Left ventricle myocardium inferior (tissue), 1 donor: ENCODE measurements at places on chromosomes 12 and 14.

GRCh38 chr14:88852632-88853031 lies 28.2 kb downstream of the TTC8 start:
- no peak for DNase-seq

DNA sequence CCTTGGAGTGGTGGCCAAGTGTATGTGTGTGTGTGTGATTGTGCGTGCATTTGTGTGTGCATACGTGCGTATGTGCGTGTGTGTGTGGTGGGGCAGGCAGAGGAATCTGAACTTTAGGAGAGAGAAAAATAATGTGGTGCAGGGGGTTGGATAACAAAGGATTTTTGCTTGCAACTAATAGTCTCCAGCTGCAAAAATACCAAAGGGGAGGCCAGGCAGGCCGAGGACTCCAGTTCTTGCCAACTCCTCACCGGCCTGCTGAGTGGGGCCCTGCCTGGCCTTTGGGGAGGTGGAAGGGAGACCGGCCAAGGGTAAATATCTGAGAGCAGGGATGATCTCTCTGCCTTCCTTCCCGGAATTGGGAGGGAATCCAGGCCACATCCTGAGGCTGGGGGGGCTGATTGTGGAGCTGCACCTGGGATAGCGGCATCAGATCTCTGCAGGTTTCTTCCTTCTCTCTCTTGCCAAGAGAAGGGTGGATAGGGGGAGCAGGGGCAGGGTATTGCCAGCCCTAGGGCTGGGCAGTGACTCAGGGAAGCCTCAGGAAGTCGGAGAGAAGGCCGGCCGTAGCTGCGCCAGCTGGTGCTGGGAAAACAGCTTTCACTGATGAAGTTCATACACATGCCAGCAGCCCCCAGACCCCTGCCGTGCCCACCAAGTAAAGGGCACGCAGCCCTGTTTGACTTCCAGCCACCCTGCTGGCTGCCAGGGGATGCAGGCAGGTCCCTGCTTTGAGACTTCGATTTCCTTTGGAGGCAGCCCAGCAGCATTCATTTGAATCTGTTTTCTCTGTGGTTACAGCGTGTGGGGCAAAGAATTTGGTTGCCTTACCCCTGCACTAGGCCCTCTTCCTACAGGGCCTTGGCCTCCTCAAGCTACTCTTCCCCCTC lies 4.6 kb upstream of the LRP1-AS start:
- DNase-seq: peak; percentile 61

- DNase-seq: no peak
These were observed 123.1 kb downstream of the SRGAP1 start for GRCh38 chr12:63967358-63968145.

- DNase-seq: no peak
These were observed 1.4 kb downstream of the JPH4 start for GRCh38 chr14:23577004-23577681.
